ENCODE measurements at places on chromosomes 1 and 21.

DNA sequence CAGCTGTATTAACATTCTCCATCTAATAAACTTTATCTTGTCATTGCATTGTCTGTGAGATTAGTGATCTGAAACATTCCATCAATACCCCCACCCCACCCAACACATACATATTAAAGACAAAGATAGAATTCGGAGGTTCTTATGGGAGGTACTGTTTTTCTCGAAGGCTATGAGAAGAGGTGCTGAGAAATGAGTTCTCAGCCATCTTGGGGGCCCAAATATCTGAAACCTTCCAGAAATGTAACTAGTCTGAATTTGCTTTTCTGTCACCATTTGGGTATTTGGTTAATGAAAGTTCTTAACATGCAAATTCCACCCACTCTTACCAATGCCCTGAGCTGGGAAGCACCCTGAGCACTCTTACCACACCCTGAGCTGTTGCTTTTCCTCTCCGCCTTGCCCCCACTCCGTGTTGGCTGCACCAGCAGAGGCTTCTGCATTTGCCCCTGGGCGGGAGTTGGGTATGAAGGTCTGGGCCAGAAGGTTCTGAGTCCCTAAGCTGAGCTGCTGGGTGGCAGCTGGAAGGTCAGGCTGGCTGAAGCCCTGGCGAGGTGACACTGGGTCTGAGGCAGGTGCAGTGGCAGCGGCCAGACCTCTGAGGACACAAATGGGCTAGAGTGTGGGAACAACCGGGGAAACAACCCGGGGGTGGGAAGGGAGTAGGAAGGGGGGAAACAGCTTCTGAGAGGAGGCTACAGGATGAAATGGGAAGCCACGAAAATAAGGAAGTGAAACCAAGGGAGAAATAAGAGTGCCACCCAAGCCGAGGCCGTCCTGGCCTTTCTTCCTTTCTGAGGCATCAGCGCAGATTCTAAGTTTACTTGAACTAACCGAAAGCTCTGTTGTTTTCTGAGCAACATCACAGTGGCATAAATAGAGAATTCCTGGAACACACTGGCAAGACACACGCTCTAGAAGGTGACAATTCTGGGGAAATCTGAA, 26.3 kb upstream of the IER5 start:
- DNase-seq: no peak

DNA sequence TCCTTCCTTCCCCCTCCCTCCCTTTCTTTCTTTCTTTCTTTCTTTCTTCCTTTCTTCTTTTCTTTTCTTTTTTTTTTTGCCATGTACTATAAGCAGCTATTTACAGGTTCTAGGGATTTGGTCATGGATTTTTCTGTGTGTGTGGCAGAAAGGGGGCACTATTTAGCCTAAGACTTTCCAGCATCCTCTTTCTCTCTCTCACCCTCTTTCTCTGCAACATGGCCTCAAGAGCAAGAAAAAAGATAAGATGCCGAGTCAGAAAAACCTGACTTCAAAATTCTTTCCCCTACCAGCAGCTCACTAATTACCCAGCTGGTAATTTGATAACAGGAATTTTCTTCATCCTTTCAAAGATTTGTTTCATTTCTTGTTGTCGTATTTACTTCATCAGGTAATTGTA, 458.3 kb upstream of the ADAMTS5 start:
- DNase-seq: no peak

GRCh38 chr1:181674617-181675016, 191.3 kb downstream of the CACNA1E start:
- no peak for DNase-seq

GRCh38 chr1:6124341-6124740, 55.8 kb downstream of the CHD5 start:
- no peak for DNase-seq

GRCh38 chr1:64006276-64007051, 197.0 kb upstream of the UBE2U start:
- no peak for DNase-seq

DNA sequence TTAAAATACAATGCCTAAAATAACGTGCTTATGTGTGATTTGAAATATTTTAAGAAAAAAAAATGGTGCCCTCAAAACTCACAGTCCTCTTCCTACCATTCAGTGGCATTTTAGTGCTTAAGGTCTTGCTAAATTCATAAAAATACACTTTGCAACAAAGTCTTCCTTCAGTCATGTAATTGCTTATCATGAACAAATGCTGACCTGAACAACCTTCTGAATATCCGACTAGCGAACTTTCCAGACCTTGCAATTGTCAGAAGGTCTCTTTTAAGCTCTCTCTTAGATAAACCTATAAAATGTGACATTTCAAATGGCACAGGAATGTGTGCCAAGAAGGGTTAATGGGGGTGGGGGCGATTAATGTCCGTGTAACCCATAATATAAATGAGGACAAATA, 858 bp downstream of the BRINP3 start:
- no peak for DNase-seq

GRCh38 chr1:113103048-113103447, 30.1 kb downstream of the LRIG2 start:
- no peak for DNase-seq

- no peak for DNase-seq
Observed at GRCh38 chr1:225482421-225482950, 54.6 kb upstream of the LBR start.

GRCh38 chr1:192860478-192861185, 51.8 kb downstream of the RGS2 start:
- DNase-seq: no peak

GRCh38 chr21:14321042-14321441, 61.9 kb downstream of the HSPA13 start:
- DNase-seq: no peak
